ENCODE measurements at places on chromosomes 7 and 10.

DNA sequence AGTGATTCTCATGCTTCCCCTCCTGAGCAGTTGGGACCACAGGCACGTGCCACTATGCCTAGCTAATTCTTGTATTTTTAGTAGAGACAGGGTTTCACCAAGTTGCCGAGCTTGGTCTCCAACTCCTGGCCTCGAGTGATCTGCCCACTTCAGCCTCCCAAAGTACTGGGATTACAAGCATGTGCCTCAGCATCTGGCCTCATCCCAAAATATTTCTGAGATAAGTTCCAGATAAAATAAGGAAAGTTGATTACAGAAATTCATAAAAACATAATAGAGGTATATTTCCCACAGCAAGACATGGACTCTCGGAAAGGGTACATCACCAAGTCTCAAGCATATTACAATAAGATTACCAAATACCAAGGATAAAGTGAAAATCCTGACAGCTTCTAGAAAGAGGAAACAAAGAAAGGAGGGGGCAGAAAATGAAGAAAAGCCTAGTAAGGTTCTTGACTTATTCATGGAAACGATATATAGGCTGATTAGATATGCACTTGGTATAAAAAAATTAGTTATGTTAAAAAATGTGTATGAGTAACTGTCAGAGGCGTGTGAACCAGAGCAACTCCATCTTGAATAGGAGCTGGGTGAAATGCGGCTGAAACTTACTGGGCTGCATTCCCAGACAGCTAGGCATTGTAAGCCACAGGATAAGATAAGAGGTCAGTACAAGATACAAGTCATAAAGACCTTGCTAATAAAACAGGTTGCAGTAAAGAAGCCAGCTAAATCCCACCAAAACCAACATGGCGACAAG is 35.0 kb downstream of the IQUB start:
- DNase-seq = no peak

DNA sequence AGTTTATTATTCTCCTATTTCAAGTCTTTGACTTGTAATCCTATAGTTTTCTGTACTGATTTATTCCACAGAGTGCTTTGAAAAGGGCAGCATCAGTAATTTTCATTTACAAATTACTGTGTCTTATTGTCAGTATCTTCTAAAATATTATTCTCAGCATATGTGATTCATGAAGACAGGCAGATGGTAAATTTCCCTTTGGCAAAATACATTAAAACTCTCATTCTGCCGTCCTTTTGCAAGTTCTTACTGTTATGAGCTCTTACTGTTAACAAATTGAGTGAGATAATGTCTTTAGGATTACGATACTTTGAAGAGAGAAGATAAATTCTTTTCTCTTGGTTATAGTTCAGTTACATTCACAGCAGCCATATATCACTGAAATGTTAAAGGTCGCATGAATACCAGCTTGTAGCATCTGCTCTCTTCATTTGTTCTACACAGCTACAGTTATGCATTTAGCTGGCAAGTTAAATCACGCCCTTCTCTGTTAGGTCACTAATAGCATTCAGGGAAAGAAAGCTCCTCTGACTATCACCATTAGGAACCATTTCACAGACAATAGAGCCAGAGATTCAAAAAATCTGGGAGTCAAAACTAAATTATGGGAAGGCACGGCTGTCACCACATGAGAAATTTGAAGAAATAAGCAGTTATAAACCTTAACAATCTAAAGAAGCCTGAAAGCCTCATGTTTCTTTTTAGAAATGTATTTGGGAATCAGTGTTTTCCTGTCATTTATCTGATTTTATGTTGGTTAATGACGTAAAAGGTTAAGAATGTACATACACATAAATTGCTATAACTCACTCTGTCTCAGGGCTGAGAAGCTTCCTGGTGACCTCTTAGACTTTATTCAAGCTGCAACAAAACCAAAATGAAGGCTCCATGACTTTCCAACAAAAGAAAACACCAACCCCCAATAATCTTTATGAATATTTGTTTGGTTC is 109.6 kb upstream of the SP4 start:
- DNase-seq = no peak

DNA sequence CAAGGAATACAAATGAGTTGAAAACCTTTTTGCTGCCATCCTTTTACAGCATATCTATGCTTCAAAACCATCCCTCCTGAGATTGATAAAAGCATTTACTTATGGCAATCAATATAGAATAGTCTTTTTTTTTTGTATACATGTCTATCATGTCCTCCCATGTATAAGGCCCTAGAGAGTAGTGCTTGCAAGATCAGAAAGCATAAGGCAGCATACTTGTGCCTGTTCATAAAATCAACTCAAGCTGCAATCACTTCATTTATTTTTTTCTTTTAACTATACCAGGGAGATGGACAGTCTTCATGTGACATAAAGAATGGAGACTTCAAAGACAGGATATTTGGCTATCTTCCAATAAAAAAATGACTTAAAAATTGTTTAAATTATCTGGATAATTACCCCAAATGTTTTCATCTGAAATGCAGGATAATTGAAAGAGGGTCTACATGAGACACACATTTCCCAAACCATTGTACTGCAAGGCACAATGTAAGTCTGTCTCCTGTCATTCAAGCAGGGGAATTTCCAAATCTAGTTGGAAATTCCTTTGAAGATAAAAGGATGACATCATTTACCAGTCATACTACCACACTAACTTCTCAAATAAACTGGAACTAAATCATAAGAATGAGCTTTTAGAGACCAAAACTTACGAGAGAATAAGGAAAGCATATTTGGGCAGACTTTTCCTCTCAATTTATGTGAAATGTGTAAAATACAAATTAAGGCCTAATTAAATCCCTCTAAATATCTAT is 22.5 kb downstream of the LRRN3 start:
- DNase-seq = peak; percentile 53

GRCh38 chr10:70585578-70586169 is 16.9 kb downstream of the PRF1 start:
- DNase-seq = no peak

- DNase-seq = no peak
Observed at GRCh38 chr7:30028749-30029635, 780 bp downstream of the PLEKHA8 start.
